ENCODE measurements at places on chromosomes 3 and 15.
A peak's percentile ranks its signal among the peaks of the same experiment; 100 is the strongest.

GRCh38 chr15:74578496-74578994, 37.1 kb upstream of the CLK3 start:
- DNase-seq = no peak

- DNase-seq = peak; percentile 62
These were observed 15.3 kb upstream of the IREB2 start for GRCh38 chr15:78422571-78423340.

DNA sequence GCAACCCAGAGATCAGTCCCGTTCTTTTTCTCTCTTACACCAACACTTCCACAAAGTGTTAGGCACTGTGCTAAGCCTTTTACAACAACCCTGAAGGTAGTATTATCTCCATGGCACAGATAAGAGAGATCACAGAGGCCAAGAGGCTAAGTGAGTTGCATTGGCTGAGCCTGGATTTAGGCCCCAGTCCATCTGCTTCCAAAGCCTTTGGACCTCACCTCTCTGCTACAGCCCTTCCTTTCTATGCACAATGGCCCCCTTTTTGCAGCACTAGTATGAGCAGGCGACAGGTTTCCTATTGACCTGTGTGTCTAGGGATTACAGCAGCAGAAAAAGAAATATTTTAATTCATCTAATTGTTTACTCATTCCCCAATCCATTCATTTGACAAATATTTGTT, 76.2 kb downstream of the CRYGS start:
- no peak for DNase-seq

GRCh38 chr3:128503164-128503651, 10.2 kb upstream of the GATA2 start:
- DNase-seq = no peak

GRCh38 chr3:10363935-10364334, 43.0 kb upstream of the SEC13 start:
- DNase-seq = no peak

DNA sequence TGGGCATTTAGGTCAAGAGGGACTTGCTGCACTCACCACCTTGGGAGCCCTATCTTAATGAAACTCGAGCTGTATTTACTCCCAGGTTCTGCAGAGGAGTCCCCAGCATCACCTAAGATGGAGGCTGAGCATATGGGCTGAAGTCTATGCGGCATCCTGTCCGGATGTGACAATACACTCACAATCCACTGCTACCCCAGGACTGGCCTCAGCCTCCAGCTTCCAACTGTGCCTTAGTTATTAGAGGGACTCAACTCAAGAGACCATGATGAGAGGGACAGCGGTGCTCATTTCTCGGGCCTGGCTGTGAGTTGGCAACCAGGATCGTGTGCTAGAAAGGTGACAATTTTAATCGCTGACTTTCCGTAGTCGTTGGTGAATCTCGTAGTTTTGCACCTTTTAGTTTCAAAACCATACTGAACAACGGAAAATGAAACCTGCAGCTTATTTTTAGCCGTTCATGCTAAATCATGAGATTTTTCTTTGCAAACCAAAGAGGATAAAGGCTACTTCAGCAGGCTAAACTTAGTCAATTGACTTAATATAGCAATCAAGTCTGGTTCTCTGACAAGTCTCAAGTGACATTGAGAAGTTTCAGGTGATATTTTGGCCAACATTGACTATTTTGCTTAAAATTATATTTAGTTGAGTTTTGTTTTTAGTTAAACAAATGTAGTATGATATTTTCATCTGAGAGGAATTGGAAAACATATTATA, 11.1 kb downstream of the ZBTB38 start:
- no peak for DNase-seq

DNA sequence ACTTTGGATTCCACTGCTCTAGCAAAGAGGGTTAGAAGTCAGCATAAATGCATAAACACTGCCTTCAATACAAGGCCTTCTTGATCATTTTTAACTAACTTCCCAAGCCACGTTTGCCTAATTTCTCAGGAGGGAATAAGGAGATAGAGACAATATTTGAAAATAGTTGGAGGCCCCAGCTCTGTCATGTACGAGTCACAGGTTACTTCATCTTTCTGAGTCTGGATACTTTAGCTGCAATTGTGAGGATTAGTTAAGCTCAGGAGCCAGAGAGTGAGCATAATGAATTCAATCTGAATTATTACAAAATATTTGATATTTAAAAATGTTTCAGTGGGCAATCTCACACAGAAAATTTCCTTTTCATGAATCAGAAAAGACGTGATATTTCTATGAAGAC, 298.9 kb downstream of the SHOX2 start:
- DNase-seq = no peak

GRCh38 chr15:81060907-81061306, 60.2 kb downstream of the TLNRD1 start:
- DNase-seq = no peak

- DNase-seq = no peak
These were observed 21.0 kb downstream of the RARB start for GRCh38 chr3:25448750-25449692.
